ENCODE measurements at places on chromosomes 7 and 10.

- DNase-seq = no peak
Measured at GRCh38 chr10:82038587-82038986, 163.6 kb downstream of the NRG3 start.

DNA sequence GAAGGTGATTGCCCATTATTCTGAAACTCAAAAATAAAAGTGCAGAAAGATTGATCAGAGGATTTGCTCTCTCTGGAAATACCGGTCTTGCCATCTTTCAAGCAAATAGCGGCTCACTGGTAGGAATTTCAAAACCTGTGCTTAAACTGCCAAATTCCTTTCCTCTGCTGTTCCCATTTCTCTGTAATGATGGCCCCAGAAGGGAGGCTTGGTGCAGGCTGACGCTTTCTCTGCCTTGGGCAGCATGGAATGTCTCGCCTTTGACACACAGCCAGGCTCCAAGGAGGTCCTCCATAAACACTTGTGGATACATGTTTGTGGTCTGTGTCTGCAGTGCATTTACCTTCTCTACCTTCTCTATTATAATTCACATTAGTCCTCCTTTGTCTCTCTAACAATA, 146.8 kb downstream of the HIBADH start:
- no peak for DNase-seq

DNA sequence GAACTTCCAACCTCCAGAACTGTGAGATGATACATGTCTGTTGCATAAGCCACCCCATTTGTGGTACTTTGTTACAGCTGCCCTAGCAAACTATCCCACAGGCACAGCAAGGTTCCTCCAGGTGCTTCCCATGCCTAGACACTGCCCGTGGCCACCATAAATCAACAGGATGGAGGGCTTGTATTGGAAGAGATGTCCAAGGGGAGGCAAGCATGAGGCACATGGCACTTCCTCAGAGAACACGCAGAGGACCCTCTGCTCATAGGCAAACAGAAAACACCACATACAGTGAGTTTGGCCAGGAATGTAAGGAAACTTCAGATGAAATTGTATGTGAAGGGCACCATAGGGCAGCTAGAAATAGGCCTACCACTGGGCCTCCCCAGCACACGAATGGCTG, 291.1 kb downstream of the GRID1 start:
- DNase-seq = no peak

- DNase-seq = no peak
Measured at GRCh38 chr7:3592401-3593134, 291.5 kb downstream of the SDK1 start.

DNA sequence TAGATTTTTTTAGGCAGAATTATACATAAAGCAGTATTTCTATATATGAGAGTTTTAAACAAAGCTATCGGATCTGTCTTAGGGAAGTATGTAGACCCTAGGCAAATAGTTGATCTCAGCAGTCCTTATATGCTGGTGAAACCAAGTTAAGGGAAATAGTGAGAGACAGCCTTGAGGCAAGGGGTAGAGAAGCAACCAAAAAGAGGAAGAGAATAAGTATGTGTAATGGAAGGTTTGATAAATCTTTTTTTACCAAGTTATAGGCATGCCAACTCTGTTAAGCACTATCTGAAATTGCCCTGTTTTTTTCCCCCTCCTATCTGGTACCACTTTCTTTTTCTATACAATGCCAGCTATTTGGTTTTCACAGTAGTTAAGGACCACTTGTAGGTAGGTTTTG, 19.9 kb downstream of the SPAG6 start:
- DNase-seq = no peak

DNA sequence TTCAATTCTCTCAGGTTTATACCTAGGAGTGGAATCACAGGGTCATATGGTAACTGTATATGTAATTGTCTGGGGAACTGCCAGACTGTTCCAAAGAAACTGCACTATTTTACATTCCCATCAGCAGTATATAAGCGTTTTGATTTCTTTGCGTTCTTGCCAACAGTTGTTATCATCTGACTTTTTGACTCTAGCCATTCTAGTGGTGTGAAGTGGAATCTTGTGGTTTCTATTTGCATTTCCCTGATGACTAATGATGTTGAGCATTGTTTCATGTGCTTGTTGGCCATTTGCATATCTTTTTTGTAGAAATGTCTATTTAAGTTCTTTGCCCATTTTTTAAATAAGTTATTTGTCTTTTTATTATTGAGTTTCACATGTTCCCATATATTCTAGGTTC, 44.3 kb upstream of the ZC3HAV1 start:
- DNase-seq = peak; percentile 86

- DNase-seq = no peak
Measured at GRCh38 chr7:79502151-79502550, 48.7 kb upstream of the MAGI2 start.

GRCh38 chr10:53403688-53404087, 631.1 kb upstream of the MBL2 start:
- DNase-seq = no peak

- no peak for DNase-seq
Measured at GRCh38 chr10:34360984-34361383, 454.1 kb downstream of the PARD3 start.

DNA sequence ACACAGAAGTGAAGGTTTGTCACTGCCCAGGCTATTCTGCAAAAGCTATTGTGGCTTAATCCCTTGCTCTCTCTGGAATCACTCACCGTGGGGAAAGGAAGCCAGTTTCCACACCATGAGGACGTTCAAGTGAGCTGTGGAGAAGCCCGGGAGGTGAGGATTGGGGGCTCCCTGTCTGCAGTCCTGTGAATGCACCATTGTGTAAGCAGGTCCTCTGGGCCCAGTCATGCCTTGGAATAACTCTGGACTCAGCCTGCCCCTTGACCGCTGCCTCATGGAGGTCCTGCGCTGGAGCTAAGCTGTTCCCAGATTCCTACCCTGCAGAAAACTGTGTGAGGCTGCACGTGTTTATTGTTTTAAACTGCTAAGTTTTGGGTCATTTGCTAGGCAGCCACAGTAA, 33.5 kb downstream of the LYZL2 start:
- no peak for DNase-seq

DNA sequence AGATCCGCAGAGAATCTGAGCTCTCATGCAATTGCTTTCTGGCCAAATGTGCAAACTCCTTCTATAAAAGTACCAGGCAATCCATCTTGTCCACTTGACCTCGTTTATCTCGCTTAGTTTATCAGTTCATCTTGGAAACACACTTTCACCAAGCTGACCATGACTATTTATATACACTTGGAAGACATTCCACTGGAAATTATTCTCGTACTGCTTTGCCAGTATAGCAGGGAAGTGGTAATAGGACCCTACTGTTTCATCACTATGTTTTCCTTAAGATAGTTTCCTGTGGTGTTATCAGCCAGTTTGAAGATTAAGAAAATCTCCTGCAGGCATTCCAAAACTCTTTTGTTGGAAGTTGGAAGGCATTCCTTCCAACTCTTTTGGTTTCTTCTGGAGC, 115.3 kb upstream of the FAM171A1 start:
- DNase-seq = no peak

- no peak for DNase-seq
Measured at GRCh38 chr10:31612082-31612481, 293.1 kb downstream of the ZEB1 start.

GRCh38 chr10:97629289-97629688, 4.0 kb downstream of the MORN4 start:
- DNase-seq = no peak

DNA sequence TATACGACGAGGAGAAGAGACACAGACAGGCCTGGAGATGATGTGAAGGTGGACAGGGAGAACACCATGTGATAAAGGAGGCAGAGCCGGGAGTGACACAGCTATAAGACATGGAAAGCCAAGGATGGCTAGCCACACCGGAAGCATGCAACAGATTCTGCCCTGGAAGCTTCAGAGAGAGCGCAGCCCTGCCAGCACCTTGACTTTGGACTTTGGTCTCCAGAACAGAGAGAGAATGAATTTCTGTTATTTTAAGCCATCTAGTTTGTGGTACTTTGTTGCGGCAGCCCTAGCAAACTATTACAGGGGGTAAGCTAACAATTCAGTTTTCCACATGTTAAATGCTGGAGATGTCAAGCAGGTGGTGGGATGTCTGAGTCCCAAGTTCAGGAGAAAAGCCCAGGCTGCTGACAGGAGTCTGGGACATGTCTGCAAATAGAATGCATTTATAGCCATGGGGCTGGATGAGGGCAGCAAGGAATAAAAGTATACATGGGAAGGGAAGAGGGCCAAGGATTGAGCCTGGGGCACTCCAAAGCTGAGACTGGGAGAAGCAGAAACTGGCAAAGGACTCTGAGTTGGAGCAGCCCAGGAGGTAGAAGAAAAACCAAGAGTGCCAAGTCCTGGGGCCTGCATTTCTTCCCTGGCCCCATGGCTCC, 65.1 kb downstream of the ATXN7L1 start:
- no peak for DNase-seq

DNA sequence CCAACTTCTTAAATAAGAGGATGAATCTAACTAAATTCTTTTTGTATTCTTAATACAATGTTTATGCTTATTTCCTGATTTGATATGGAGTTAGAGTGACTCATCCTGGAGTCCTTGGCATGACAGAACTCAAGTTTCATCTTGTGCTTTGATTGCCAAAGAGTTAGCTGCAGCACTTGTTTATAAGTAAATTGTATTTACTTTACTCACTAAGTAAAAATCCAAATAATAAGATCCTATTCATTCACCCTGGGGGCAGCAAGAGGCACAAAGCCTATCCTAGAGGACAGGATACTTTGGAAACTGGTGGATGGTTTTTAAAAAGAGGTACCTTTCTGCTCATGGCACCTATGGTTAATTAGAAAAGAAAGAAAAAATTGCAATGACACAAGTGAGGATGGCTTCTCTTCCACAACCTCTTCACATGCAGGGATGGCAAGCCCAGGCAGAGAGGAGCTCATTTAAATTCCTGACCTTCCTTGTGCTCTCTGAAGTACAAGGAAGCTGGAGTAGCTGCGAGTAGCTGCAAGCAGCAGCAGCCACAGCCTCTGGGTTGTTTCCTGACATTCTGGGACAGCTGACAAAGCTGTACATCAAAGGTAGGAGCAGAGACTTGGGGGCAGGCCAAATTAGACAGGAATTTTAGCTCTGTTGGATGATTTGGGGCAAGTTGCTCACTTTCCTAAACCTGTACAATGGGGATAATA, 28.5 kb upstream of the CROT start:
- DNase-seq = peak; percentile 75

DNA sequence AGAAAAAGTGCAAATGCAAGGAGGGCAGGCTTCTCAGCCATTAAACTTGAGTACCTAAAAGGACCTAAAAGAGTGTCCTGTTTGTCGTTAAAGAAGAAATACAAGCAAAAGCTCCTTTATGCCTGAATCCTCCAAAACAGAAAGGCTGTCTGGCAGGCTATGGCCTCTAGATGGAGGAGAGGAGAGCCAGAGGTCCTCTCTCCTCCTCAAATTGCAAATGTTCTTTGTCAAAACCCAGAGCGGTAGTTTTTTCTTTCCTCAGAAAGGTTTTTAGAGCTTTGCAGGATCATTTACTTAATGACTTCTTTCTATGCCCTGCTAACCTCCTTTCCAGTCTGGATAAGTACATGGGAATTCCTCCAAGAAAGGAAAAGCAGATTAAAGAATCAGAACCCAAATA, 1.9 kb upstream of the SORCS1 start:
- DNase-seq = no peak

- no peak for DNase-seq
Measured at GRCh38 chr10:119509909-119510451, 32.5 kb downstream of the RGS10 start.

Measured in non-pigmented ciliary epithelial cell (primary cell).